NCI-H446 (cell line): ENCODE measurements at places on chromosomes 7 and 10.

- no peak for DNase-seq
Measured at GRCh38 chr10:23994459-23995046, 214.4 kb upstream of the KIAA1217 start.

GRCh38 chr7:1033546-1034145, 10.7 kb upstream of the GPR146 start:
- no peak for DNase-seq

- DNase-seq = no peak
Measured at GRCh38 chr7:94378356-94378755, 16.3 kb upstream of the COL1A2 start.

- DNase-seq = no peak
Measured at GRCh38 chr7:88331322-88331721, 24.6 kb upstream of the STEAP4 start.

- no peak for DNase-seq
Measured at GRCh38 chr7:122883049-122883680, 3.1 kb downstream of the CADPS2 start.

DNA sequence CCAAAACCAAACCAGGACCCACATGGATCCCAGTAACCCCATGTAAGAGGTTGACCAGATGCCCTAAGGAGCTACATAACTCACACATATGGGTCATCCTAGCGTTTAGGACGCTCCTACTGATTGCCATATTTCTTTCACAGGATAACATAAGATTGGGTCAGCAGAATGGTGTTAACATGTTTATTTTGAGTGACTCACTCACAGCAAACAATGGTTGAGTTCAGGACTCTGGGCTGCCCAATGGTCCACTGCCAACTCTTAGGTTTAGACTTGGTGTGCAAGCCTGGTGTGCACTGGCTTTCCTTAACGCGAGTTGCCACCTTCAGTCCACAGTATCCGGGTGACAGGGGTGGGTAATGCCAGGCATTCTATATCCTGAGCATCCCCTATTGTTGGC, 211.5 kb downstream of the GPAM start:
- DNase-seq = no peak

GRCh38 chr7:146772601-146773000, 656.0 kb downstream of the CNTNAP2 start:
- DNase-seq = no peak

DNA sequence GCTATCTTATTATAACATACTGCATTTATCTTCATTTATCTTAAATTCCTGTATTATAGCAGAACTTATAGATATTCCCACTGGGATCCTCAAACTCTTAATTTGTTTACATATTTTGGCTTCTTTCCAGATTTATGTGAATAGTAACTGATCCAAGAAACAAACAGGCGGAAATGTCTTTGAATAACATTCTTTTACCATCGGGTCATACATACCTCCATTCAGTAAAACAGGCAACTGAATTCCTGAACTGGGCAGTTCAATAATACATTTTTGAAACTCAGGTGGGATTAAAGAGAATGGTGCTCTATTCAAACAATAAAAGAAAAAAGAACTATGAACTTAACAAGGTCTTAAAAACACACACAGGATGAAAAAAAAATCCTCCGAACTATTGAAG, 337.4 kb downstream of the CRPPA start:
- DNase-seq = no peak

GRCh38 chr7:41567031-41567730, 135.7 kb downstream of the INHBA start:
- DNase-seq = no peak

GRCh38 chr7:39075210-39075609, 97.5 kb downstream of the POU6F2 start:
- DNase-seq = no peak

DNA sequence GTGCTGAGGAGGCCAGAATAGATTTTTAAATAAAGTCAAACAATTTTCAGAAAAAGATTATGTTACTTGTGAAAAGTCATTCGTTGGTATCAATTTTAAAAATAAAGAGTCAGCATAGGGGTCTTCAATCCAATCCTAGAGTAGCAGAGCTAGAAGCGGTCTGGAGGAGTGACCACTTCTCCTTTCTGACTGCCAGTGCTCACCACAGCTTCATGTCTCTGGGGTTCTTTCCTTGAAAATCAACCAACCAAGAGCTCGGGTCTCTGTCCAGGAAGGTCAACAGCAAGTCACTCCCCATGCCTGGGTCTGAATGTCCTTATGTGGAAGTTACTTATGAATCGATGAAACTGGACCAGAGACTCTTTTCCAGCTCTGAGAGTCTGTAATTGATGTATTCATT, 14.3 kb downstream of the PTPRN2 start:
- DNase-seq = no peak

GRCh38 chr10:25125201-25125611, 49.6 kb upstream of the GPR158 start:
- DNase-seq = peak; percentile 62

DNA sequence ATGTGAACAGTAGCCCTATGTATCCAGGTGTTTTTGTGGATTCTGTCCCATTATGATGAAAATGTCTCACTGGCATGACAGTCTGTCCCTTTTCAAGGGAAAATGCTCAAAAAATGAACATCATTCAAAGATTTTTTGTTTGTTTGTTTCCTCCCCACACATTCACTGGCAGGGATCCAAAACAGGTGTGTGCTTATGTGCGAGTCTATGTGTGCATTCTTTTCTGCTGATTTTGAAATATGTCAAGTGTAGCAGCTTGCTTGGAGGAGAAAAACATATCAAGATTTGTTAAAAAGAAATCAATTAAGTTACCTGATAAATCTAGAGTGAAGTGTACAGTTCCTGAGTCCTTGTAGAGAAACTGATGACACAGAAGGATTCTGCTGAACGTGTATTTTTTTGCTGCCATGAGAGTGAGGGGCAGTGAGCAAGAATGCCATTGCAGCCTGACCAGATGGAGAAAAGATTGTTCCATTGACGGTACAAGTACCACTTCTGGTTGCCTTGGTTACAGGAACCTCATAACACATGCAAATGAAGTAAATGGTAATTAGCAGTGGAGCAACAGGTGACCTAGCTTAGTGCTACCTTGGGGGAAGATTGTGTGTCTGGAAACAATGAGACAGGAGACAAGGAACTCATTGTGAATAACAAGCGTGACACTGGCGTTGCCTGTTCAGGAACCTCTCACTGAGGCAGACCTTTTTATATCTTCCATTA, 277.4 kb upstream of the PHYHIPL start:
- no peak for DNase-seq

- DNase-seq = no peak
Measured at GRCh38 chr10:84593506-84593905, 265.1 kb downstream of the CCSER2 start.

- no peak for DNase-seq
Measured at GRCh38 chr7:132656846-132657776, 80.8 kb upstream of the PLXNA4 start.

- no peak for DNase-seq
Measured at GRCh38 chr10:86366902-86367151, 232 bp upstream of the GRID1 start.

DNA sequence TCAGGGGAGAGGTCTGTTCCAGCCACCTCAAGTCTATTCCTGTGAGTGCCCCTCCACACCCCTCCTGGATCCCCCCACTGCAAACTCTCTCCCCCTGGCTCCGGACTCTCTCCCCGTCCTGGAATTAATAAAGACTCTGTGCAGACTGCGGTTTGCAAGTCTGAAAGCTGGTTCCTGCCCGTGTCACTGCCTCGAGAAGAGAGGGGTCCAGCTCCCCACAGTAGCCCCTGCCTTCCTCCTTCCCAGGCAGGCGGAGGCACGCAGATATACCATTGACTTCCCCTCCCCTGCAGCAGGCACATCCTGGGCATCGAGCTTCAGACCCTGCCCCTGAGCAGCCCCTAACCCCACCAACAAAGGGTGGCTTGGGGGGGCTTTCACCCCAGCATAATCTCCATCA, 2.2 kb upstream of the ELN start:
- no peak for DNase-seq

DNA sequence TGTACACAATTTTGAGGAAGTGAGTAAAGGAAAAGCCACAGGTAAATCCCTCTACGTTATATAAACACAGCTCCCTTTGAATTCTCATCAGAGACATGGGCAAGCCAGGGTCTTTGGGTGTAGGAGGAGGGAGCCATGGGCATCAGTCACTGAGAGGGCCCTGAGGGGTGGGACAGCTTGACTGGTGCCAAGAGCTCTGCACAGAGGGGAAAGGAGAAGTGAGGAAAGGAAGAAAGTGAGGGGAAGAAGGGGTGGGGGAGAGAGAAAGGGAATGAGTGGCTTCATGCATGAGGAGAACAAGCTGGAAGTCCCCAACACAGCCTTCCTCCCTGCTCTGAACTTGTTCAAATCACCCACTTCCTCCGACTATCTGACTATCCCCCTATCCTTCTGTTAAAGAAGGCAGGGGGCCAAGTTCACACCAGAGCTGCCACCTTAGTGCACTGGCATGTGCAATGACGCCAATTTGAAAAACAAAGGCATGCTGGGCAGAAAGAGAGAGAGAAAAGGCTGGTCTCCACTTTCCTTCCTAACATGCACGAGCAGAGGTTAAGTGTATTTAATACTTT, 16.4 kb upstream of the RNF148 start:
- DNase-seq = no peak

DNA sequence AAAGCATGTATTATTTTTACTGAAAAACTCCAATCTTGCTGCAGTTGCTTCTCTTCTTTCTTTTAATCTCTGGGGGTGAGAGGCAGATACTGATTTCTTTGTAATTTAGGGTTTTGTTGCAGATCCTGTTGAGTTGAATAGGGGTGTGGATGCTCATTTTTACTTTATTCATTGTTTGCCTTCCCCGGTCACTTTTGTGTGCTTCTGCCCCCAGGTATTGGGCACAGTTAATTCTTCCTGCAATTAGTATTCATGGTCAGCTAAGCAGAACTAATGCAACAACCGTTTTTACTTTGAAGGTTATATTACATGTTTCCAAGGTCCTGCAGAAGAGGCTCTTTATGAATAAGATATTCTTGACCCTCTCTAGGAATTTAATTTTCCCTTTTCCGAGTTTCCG, 96.4 kb downstream of the BUB3 start:
- no peak for DNase-seq

DNA sequence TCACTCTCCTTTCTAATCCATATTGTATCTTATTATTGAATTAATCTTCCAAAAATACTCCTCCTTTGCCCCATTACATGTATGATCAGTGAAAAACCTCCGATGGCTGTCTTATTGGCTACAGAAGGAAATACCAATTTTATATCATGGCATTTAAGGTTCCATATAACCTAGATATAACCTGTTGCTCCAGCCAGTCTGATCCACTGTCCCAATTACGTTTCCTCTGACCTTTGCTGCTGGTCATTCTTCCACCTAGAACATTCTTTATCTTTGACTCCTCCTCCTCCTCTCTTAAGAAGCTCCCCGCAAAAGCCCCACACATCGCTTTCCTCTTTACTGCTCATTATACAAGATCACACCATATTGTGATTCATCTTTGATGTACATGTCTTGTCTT, 161.5 kb downstream of the RNLS start:
- DNase-seq = no peak

GRCh38 chr10:97066877-97067555, 118.7 kb downstream of the SLIT1 start:
- no peak for DNase-seq

GRCh38 chr7:18740579-18740988, 245.0 kb downstream of the HDAC9 start:
- DNase-seq = no peak

- peak; percentile 46 for DNase-seq
Measured at GRCh38 chr7:107938456-107939250, 47.7 kb downstream of the DLD start.

DNA sequence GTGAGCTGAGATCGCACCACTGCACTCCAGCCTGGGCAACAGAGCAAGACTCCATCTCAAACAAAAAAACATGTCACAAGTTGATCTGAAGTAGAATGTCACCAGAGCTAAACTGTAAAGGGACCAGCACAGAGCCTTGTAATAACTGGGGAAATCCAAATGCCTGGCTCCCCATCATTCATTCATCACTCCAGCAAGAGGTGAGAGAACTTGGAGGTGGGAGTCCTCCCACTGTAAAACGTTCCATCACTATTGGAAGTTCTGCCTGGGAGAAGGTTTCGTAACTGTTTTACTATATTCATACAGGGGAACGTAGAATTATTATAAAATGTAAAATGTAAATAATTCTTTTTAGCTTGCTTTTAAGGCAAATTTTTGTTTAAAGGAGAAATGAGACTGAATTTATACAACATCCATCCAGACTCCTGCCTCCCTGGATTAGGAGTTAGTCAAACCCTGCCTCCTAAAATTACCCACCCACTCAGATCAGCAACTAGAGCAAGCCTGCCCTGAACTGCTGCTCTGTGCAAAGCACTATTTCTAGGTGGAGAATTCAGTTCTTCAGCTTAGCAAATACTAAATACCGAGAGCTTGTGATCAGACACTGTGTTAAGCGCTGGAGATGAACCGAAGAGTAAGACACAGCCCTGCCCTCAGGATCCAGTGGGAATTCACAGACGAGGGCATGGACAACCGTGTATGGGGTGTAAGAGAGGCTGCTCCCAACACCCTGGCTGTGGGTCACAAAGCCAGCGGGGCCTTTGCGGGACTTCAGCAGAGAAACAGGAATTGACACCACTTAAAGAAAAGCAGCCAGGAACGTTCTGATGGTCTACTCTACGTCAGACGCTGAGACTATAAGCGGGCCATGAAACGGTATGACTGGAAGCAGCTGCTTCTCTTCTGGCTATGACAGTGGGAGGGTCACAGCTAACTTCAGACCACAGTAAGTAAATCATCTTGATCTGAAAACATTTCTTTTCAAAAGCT, 208.3 kb downstream of the ZMYND11 start:
- no peak for DNase-seq

DNA sequence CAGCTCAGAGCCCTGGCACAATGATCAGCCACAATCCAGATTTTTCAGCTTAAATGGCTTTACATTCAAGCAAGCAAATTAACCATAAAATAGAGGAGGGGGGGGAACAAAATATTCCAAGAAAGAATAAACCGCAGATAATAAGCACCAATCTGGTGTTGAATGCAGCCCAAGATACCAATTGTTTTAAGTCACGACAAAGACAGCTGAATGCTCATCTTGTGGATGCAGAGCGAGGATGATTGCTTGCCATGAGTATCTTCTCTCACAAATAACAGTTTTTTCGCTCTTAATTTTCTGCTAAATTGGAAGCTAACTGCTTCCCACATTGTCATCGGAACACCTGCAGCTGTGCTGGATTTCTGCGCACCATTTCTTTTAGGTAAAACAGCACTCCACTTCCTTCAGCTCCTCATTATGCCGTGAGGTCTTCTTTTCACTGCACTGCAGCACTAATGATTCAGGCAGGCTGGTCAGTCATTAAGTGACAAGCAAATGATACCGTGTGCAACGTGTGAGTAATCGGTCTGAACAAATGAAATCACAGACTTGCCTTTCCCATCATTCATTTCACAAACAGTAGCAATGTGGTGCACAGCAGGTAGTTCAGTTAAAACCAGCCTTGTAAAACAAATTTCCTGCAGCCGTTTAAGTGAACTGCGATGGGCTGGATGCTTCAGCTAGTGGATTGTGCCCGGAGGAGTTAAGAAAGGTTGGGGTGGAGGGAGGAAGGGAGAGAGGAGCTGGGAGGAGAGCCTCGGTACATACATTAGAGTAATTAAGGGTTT, 106.4 kb upstream of the CDCA7L start:
- no peak for DNase-seq
